ENCODE measurements at places on chromosomes 2 and 18. TPM values are rescaled to one million over a fixed set of nuclear protein-coding genes. Genes with fewer than 3 reads are reported as not detected.

The ANKRD29 gene
- 18.1 TPM for total RNA-seq

The FABP1 gene
- not detected for total RNA-seq

The GPC1 gene
- total RNA-seq: 225 TPM

The GRHL1 gene
- 0.84 TPM for total RNA-seq

The GAREM1 gene
- 5.2 TPM for total RNA-seq

The TLX2 gene
- total RNA-seq: 0.31 TPM

The LOXHD1 gene
- not detected for total RNA-seq

Data from A549 treated with Hydrocortisone at 1 μM for 4 hours (cell line).